CD8-positive, alpha-beta T cell (primary cell): ENCODE measurements at places on chromosomes 13 and 19.

DNA sequence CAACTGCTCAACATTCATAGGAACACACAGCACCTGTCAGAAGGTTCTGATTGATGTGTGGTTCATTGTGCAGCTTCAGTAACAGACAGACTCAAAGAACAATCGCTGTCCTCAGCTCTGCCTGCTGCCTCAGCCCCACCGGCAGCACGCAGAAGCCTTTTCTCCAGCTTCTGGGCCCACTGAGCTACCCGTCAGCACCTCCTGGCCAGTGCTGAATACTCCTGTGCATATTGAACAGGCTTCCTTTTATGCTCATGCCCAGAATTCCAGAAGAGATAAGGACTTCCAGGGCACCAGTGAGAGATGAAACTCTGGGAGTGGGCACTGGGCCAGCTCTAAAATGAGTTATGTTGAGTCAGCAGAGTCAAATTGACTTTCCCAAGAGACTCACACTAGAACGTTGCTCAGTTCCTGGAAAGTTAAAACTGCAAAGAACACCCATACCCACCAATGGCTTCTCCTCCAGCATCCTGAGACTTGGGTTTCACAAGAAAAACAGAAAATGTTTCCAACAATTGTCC lies 119.3 kb downstream of the COL4A1 start:
- no peak for DNase-seq

- DNase-seq: no peak
Measured at GRCh38 chr19:51084505-51084904, 1.8 kb upstream of the KLK14 start.

DNA sequence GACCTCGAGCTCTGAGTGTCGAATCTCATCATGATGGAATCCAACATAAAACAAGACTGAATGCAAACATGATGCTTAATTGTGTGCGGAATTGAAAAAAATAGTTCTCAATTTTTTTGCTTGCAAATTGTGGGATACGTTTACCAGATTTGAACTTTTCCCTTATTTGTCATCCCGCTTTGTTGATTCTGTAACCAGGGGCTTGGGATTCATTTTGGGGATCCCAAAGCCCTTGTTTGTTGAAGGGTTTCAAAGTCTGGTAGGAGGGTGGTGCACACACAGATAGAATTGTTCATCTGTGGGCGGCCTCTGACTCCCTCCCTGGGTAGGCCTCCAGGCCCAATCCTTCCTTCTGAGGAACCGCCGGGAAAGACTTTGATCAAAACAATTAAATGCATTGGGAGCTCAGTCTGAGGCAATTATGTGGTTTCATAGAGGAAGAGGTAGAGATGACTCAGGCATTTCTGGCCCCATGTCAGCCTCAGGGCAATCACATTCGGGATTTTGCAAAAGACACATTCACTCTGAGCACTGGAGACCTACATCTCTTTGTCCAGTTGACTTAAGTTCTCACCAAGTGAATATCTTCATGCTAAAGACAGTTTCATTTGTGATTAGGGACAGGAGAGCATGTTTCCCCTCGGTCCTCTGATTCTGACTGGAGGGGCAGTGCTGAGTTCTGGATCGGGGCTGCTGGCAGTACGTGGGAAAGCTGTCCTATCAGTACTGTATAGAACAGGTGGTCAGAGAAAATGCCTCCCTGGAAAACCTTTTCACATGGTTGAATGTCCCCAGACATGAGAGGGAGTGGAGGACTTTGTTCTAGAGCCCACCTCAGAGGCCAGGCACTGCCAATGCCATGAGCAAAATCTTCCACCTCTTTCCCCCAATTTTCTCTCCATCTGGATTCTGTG lies 27.8 kb upstream of the IGFL4 start:
- DNase-seq: no peak

DNA sequence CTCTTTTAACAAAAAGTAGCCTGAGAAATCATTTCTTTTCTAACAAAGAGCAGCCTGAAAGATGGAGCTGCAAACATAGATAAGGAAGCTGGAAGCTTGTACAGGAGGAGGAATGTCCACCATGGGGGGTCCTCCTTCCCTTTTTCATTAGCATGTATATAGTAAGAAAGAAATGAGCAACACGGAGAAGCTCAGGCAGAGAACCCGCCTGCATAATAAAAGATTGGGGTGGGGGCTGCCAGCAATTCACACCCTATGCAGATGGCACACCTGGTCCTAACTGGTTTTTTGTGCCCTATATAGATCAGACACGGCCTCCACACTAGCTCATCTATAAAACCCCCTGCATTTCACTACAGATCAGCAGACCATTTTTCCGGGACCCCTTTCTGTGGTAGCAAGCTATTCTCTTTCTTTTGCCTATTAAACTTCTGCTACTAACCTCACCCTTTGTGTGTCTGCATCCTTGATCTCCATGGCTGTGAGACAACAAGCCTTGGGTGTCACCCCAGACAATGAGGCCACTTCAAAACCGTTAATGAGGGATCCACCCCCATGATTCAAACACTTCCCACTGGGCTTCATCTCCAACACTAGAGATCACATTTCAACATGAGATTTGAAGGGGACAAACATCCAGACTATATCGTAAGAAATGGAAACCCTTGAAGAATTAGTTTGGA lies 167.5 kb upstream of the FREM2 start:
- DNase-seq: no peak

GRCh38 chr13:54029226-54029625 lies 1000.6 kb downstream of the OLFM4 start:
- DNase-seq: no peak

DNA sequence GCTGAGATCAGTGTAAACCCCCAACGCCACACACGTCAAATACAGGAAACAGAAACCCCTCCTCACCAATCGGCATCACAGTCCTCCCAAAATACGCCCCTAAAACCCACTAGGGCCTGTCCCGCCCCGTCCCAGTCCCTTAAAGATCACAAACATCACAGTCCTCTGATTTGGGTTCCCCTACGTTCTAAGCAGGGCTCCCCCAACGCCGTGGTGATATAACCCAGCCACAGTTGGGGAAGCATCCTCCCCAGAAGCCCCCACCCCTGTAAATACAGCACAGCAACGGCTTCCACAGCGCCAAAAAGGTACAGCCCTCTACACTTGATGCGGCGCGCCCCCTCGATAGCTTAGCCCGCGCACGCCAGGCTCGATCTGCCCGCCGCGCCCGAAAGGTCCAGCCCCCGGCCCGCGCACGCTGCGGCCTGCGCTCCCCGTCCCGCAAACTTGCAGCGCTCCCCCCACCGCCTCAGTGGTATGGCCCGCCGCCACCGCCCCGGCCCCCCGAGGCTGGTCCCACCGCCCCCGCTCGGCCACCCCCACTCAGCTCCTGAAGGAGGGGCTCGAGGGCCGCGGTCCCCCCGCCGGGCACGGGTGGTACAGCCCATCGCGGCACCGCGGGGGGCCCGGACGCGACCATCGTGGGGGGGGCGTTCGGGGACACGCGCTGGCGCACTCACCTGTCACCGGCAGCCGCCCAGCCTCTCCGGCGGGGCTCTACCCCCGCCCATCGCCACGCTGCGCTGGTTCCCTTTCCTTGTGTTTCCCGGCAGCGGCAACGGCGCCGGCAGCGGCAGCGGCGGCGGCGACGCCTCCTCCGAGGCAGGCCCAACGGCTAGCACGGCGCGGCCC lies at the start of gene AKT2:
Gene AKT2, minus strand, starts transcription at position 845 of the 852 bp plus-strand sequence. CDS start 20,078 bp downstream, outside the sequence.
- DNase-seq: peak; percentile 71

DNA sequence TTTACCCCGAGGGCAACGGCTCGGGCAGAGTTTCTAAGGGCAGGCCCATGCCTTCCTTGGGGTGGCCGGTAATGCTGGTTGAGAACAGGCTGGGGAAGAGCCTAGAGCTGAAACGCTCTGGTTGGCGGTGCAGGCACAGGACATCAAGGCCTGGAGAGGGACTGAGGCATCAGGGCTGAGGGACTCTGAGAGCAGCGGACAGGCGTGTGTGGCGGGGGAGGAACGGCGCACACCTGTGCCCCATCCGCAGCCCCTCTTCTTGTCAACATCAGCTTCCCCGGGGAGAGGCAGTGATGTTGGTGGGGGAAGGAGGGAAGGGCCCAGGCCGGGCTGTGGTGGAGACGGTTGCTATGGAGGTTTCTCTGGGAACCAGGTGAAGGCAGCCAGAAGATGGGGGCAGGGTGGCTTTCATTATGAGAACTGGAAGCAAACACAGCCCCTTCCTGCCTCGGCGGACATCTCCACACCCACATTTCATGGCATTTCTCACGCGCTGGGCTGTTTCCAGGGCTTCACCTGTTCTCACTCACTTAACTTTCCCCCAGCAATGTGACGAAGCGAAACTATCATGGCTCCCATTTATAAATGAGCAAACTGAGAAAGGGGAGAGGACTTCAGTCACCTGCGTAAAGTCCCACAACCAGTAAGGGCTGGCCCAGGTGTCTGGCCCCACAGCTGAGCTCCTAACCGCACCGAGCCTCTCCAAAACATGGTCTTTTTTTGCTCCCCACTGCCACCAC lies 8.2 kb upstream of the ATF5 start:
- no peak for DNase-seq

DNA sequence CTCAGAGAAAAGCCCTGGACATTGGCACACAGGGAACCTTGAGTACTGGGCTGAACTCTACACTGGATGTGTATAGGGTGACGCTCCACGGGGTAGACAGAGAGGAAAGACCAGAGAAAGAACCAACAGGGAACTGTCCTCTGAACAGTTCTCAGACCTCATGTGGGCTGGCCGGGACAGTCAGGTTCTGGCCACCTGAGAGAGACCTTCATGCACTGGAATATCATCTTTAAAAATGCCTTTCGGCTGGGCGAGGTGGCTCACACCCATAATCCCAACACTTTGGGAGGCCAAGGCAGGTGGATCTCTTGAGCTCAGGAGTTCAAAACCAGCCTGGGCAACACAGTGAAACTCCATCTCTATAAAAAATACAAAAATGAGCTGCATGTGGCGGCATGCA lies 143.8 kb upstream of the GJB6 start:
- no peak for DNase-seq

DNA sequence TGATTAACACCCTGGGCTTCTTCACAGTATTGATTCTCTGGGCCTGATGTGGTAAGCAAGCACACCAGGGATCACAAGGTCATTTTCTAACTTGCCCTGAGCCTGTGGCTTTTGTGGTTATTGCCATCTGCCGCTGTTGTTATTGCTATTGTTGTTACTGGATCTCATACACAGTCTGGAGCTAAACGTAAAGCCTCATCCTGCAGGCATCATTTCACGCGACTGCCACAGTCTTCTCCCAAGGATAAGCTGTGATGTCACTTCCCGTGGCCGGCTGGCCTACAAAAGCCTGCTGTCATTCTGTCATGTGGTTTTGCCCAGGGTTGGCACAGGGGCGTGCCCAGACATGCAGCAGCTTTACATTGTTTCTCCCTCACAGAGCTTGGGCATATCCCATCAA lies 154.0 kb upstream of the GPR12 start:
- peak; percentile 14 for DNase-seq

DNA sequence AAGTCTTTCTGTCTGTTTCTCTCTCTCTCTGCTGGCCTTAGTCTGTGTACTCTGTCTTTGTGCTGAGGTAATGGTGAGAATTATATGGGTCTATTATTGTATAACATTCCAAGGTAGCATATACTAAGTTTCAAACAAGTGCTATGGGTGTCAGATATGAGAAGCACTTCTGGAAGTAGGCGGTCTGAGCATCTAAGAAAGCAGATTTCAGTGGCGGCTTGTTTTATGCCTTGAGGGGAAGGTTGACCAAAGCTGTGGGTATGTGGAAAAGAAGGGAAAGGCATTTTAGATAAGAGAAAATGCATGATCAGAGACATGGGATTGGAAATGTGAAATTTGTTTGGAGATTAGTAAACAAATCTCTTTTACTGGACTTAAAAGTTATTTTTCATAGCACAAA lies 348.5 kb downstream of the RFC3 start:
- DNase-seq: no peak
